Nephron progenitor cell (in vitro differentiated cells): ENCODE measurements at places on chromosomes 1 and 21.

DNA sequence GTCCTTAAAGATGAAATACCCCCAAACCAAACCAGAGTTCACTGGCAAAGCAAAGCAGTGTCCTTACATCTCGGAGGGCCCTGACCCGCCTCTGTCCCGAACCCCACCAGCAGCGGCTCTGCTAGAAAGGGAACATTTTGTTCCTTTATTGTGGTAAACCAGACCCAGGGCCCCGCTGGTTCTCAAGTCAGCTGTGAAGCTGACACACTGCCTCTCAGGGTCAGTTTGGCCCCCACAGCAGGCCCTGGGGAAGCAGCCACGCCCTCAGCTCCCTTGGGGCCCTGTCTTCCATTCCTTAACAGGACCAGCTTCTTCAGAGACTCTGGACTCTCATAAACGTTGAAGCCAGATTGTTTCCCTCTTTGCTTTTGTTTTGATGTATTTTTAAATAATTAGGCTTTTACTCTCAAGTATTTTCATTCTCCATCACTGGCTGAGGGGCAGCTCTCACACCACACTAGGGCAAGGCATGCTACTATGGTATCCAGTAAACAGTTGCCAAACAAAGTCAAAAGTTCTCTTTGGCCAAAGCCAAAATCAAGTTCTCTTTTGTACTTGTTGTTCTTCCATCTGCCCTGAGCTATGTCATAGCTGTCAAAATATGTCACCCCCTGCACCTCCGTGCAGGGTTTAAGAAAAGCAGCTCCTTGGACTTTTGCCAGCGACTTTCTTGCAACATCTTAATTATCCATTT, 61.1 kb upstream of the ANGPTL1 start:
- no peak for DNase-seq

GRCh38 chr1:182428043-182428442, 21.9 kb upstream of the RGSL1 start:
- no peak for DNase-seq

DNA sequence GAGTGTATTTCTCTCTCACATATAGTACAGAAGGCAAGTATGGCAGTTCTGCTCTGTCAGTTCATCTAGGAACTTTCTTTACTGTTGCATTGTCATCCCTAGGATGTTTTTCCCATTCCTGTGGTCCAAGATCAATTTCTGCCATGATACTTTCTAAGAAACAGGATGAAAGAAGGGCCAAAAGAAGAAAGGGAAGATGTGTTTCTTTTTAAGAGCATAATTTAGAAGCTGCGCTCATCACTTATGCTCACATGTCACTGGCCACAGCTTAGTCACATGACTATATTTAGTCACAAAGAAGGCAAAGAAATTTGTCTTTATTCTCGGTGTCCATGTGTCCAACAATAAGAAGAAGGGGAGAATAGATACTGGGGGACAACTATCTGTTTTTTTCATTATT, 7.0 kb upstream of the MAST2 start:
- no peak for DNase-seq

- no peak for DNase-seq
Observed at GRCh38 chr1:180962178-180962577, 49.5 kb downstream of the KIAA1614 start.
